Activated T-cell treated with anti-CD3 and anti-CD28 coated beads for 48 hours (primary cell): ENCODE measurements at places on chromosomes 3 and 15.

DNA sequence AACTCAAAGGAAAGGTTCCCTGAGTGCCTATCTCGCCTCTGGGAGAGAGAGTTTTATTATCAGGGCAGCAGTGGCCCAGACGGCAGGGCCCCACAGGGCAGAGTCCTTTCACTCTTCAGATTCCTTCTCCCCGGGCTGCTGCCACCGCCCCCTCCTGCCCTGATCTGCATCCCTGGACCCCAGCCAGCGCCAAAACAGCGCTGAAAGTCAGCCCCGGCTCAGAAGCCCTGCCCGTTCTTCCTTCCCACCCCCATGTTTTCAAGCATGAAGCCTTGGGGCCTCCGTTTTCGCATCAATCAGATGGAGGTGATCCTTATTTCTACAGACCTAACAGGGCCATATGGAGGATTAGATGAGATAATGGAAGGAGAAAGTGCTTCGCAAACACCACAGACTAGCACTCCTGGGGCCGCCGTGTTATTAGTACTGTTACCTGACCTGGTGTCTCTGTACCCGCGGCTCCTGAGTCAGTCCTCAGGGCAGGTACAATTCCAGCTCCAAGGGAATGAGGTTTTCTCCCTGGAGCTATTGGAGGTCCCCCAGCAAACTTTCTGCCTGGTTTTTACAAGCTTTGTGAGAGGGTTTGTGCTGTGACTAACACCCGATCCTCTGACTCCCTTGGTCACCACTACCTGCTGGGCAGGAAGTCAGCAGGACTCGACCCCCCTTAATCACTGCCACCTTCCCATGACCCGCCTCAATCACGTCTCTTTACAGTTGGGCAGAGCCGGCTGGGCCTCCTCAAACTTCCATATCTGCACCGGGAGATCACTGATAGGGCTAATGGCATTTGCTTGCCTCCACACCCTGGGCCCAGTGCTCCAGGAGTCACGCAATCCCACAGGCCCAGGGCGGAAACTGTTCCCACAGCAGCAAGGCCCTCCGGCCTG lies 39.5 kb upstream of the TSEN2 start:
- no peak for DNase-seq

GRCh38 chr3:191378142-191378812 lies 48.0 kb upstream of the UTS2B start:
- DNase-seq = no peak

- no peak for DNase-seq
These were observed 8.0 kb downstream of the IP6K2 start for GRCh38 chr3:48709051-48709461.

GRCh38 chr15:64895285-64896065 lies 16.2 kb upstream of the ANKDD1A start:
- DNase-seq = no peak

DNA sequence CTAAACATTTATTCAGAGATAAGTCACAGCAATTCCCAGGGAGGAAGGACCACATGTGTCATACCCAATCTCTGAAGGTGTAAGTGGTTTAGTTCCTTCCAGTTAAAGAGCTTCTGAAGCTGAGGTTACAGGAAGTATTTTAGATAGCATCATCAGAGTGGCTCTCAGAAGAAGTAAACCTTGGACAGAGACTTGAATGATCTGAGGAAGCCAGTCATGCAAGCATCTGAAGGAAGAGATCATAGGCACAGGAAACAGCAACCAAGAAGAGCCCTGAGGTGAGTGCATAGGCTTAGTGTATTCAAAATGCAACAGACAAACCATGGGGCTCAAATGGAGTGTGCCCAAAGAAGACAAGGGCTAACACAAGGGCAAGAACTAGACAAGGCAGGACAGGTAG lies 210.3 kb downstream of the ULK4 start:
- DNase-seq = no peak

GRCh38 chr3:56115698-56116097 lies 352.6 kb downstream of the ERC2 start:
- no peak for DNase-seq

DNA sequence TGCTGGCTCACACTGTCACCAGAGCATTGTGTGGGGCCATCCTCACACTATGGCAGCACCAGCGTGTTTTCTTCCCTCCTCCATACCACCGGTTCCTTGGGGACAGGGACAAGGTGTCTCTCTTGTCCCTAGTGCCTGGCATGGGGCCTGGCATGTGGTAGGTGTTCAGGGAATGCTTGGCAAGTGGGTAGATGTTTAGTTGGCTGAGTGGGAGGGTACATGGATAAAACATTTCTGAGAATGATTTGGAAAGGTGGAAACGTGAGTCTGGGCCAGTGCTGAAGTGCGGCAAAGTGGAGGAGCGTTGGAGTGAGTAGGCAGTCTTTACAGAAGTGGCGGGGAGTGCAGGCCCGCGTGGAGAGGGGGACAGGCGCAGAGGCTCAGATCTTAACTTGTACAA lies 15.0 kb downstream of the SNAPC5 start:
- DNase-seq = no peak

DNA sequence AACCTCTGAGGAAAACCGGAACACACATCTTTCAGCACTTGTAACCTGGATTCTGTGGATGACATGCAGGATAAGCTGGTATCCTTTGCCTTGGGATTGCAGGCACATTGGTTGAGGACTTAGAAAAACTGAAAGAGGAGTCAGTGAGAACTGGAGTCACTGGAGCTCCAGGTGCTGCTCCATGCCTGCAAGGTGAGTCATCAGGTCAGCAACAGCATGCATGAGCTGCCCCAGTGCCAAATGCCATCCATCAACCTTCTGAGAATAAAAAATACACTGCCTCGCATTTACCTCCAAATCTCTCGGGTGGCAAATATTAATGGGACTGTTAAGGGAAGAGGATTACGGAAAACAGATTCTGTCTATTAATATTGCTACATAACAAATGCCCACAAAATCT lies 729.1 kb downstream of the NTRK3 start:
- no peak for DNase-seq

DNA sequence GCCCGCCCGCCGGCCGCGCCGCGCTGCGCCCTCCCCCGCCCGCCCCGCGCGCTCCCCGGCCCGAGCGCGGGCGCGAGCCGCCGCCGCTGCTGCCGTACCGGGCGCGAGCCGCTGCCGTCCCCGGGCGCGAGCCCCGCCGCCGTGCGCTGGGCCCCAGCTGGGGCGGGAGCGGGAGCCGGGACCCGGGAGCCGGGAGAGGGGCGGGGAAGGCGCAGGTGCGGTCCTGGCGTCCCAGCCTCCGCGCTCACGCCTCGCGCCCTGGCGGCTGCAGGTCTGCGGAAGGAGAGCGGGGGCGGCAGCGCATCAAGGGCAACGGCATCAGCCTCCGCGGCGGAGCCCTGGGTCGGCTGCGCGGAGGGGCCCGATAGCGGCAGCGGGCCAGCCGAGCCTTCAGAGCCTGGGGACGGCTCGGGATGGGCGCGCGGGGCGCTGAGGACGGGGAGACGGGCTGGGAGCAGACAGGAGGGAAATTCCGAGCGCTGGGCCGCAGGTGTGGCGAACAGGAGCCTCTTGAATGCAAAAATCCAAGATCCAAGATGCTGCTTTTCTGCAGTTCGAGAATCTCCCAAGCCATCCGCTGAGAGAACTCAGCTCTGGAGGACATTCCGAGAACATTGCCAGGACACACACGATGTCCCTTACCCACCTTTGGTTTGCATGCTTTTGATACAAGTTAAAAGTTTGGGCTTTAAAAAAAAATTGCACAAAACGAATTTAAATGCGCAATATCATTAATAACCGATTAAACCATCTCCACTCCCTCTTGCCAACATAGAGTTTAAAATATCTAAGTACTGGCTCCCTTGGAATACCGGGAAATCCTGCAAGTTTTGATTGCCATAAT lies 251.1 kb downstream of the TJP1 start:
- peak; percentile 18 for DNase-seq

- no peak for DNase-seq
These were observed 329.1 kb downstream of the FOXP1 start for GRCh38 chr3:71254281-71255057.

GRCh38 chr3:114452937-114453336 lies 159.1 kb downstream of the TIGIT start:
- DNase-seq = no peak

GRCh38 chr15:100900795-100901169 lies 18.4 kb upstream of the LRRK1 start:
- DNase-seq = no peak

DNA sequence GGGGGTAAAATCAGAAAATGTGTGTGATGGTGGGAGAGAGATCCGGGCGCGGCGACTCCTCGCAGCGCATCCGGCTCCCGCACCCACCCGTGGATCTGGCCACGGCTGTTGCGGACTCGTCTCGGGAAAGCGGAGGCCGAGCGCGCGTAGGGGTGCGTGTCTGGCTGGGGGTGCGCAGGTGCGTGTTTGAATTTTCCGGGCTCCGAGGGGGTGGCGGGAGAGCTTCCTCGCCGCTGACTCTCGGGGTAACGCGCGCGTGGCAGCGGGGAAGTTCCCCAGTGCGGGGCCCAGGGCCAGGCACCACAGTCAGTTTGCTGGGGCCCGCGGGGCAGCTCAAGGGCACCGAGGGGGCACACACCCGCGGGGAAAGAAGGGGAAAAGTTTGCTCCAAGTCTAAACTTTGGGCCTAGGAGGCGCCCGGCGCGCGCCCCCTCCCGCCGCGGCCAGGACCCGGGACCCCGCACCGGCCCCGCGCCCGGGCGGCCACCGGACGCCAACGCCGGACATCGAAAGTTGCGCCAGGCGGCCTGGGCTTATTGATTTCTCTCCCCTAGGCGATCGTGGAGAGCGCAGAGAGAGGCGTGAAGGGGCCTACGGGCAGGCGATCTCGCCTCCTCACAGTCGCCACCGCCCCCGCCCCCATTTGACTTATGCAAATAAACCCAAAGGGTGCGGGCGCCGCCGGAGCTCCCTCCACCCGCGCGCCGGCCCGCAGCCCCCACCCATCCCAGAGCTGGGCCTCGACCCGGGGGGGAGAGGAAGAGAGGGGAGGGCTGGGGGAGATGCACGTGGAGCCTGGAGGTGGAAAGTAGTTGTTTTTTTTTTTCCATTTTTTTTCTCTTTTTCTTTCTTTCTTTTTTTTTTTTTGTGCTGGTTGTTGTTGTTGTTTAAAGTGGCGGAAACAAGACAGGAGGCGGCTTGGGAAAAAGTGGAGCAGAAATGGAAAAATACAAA lies 639 bp downstream of the FOXP1 start:
- peak; percentile 66 for DNase-seq

GRCh38 chr15:56906766-56907165 lies 11.7 kb upstream of the TCF12 start:
- DNase-seq = no peak

- no peak for DNase-seq
These were observed 214.0 kb upstream of the BHLHE40 start for GRCh38 chr3:4765212-4765611.

DNA sequence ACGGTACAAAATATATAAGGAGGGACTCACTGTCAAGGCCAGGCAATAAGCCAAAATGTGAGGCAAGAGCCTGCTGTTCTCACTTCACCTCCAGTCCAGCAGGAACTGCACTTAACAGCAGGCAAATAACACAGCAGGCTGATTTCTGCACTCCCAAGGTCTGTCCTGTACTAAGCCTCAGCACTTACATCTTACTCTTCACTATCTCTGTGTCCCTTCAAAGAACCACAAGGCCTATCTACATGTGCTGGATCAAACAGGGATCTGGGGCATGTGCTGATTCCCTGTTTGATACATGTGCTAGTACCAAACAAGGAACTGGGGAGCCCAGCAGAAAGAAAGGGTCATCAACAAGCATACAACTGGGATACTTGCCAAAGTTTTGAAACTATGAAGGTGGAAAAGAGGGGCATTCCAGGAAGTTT lies 22.2 kb downstream of the UACA start:
- DNase-seq = no peak

GRCh38 chr15:63250312-63250965 lies 27.0 kb upstream of the APH1B start:
- DNase-seq = no peak

- DNase-seq = no peak
These were observed 41.5 kb downstream of the WNT7A start for GRCh38 chr3:13838421-13838820.

- no peak for DNase-seq
These were observed 16.2 kb downstream of the NISCH start for GRCh38 chr3:52471371-52472238.

GRCh38 chr3:130490241-130490640 lies 26.7 kb upstream of the COL6A6 start:
- no peak for DNase-seq

GRCh38 chr3:12451960-12452359 lies 32.3 kb upstream of the TSEN2 start:
- no peak for DNase-seq

GRCh38 chr3:31288224-31288623 lies 244.5 kb upstream of the STT3B start:
- DNase-seq = no peak

DNA sequence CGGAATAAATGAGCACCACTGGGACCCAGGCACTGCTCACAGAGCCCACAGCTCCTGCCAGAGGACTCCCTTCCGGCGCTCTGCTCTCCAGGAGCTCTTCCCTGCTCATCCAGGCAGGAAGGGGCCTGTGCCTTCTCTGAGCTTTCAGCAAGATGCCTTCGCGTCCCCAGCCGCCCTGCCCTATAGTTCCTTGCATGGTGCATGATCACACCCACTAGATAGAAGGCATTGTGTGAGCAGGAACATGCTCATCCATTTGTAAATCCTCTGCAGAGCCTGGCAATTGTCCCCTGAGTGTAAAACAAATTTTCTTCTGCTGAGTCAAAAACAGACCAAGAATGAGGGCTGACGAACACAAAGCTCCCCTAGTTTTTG lies 181.6 kb downstream of the MEGF11 start:
- DNase-seq = no peak

GRCh38 chr3:136106101-136106500 lies 90.0 kb downstream of the MSL2 start:
- no peak for DNase-seq

- no peak for DNase-seq
These were observed 202.0 kb upstream of the IL12A start for GRCh38 chr3:159786489-159787177.

DNA sequence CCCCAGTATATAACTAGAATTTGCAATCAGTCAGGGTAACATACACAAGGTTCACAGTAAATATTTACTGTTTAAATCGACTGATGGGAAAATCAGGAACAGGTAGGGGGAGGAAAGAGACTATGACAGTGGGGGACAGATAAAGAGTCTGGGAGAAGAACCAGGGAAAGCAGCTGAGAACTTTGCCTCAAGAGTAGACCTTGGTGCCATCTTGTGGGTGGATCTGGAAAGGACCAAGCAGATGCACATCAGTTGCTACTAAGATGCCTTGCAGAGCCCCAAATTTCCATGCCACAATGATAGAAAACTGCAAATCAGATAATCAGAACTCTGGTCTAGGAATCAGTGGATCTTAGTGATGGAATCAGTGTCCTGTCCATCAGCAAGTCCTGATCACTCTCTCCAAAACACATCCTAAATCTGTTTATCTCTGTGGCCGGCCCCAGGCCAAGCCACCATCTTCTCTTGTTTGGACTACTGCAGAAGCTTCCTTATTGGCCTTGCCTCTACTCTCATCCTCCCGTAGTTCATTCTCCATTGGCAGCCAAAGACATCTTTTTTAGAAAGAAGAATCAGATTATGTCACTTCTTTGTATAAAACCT lies 62.7 kb downstream of the PDE8A start:
- no peak for DNase-seq

- no peak for DNase-seq
These were observed 1042.9 kb downstream of the ROBO1 start for GRCh38 chr3:78724859-78725258.

GRCh38 chr15:95284492-95284891 lies 1046.0 kb upstream of the NR2F2 start:
- no peak for DNase-seq
